ENCODE measurements at places on chromosomes 7 and 10. TPM values are rescaled to one million over a fixed set of nuclear protein-coding genes. Genes with fewer than 3 reads are reported as not detected.

- no peak for DNase-seq
These were observed 39.6 kb downstream of the CUL2 start for GRCh38 chr10:35050568-35050967.

- no peak for DNase-seq
These were observed 4.6 kb upstream of the RADIL start for GRCh38 chr7:4888161-4888560.

DNA sequence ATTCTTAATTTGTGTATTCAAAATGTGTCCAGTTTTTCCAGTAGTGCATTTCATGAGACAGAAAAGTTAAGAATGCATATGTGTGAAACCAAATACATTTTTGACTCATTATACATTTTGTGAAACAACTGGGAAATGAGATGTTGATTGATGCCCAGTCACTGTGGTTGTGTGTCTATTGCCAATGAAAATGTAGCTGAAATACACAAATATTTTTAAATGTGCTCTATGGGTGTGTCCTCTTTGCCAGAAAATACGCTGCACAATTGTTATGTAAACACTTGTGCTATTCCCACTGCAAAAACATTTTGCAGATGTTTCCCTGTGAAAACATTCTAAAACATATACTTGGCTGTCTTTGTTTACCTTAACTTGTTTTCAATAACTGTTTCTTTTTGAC is 395.2 kb downstream of the TFEC start:
- no peak for DNase-seq

DNA sequence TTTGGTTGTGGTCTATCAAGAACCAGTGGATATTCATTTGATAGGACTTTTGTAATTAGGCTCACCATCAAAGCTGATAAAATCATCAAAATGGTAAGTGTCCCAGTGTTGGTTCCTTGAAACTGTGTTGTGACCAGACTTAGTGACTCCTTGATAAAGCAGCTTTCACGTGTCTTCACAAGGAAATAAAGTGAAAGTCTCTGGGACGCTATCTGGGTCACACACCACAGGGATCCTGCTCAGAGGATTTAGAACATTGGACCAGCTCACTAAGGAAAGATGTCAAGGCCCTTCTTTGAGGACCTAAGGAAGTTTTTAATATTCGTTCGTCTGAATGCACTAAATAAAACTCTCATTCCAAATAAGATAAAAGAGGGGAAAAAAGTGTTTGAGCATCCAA is 193.1 kb downstream of the RNLS start:
- DNase-seq = no peak

The AZGP1 gene
- 0.63 TPM for total RNA-seq

The MBL2 gene
- total RNA-seq = not detected

- DNase-seq = no peak
These were observed 333.3 kb upstream of the SEMA3D start for GRCh38 chr7:85520175-85520574.

- no peak for DNase-seq
These were observed 20.0 kb downstream of the THNSL1 start for GRCh38 chr10:25036381-25036780.

The JCAD gene
- total RNA-seq = 0.05 TPM

GRCh38 chr10:80685355-80685754 is 147.7 kb downstream of the SH2D4B start:
- no peak for DNase-seq

The ITGB8 gene
- total RNA-seq = 0.11 TPM

The CYP3A5 gene
- 0.63 TPM for total RNA-seq

DNA sequence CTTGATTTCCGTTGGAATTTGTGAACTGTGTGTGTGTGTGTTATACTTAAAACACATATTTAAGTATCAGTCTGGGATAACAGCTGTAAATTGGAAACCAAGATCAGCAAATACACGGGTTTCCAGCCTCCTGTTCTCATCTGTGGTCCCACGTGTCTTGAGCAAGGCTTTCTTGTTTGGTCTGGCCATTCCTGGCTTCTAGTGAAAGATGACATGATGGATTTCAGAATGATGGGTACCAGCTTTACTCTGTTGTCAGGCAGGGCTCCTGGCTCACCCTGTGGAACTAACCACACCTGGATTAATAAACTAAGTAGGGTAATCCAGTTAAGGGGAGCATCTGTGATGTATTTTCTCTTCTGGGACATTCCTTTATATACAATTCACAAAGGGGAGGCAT is 346.2 kb upstream of the AOAH start:
- DNase-seq = no peak

The HOXA4 gene
- total RNA-seq = 0.14 TPM

The PRR15 gene
- 0.11 TPM for total RNA-seq

DNA sequence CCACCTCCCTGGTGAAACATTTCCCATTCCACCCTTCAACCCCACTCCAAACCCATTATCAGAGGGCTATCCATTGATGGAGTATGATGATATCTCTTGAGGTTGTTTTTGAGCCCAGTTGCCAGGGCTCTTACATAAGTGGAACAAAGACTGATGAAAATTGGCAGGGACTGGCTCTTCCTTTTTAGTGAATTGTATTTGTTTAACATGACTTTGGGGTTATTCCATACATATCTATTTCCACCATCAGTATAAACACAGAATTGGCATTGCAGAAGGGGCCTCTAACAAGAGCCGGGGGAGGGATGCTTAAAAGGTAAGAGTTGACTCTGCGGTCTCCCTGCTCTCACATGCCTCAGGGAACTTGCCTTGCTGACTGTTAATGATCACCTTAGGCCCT is 28.9 kb downstream of the FZD1 start:
- DNase-seq = no peak

- DNase-seq = no peak
These were observed 6.0 kb downstream of the ATP6V1F start for GRCh38 chr7:128868624-128869137.

DNA sequence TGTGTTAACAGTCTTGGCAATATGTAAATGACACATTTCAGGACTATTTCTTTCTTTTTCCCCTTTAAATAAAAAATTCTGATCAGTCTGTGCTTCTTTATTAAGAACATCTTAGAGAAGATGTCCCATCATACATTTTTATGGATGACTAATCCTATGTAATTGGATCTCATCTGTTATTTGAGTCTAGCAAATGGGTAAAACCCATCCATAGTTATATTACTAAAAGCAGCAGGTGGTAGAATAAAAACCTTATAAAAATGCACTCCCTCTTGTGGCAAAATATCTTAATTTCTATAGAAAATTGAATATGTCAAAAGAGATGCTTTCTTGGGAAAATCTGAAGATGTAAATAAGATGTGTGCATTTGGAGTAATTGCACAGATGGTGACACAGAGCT is 35.3 kb downstream of the TRRAP start:
- no peak for DNase-seq

DNA sequence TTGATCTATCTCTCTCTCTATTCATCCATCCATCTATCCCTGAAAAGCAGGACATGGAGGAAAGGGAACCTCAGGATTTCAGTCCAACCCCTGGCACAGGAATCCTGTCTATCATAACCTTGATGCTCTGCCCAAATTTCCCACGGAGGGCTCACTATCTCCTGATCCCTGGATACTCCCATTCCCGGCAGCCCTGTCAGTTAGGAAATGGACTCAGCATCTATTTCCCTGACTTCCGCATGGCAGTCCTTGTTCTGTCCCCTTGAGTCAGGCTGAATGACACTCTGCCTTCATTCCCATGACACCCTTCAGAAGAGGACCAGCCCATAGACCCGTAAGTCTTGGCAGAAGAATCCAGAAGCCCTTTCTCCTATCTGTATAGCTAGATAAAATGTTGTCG is 77.7 kb downstream of the VWA2 start:
- DNase-seq = no peak
